ENCODE measurements at places on chromosomes 13 and 19.

- DNase-seq = no peak
Measured at GRCh38 chr13:113029061-113029445, 60.0 kb downstream of the MCF2L start.

- no peak for DNase-seq
Measured at GRCh38 chr19:1046836-1047695, 7.2 kb downstream of the ABCA7 start.

- no peak for DNase-seq
Measured at GRCh38 chr13:110015253-110015652, 228.9 kb upstream of the IRS2 start.

- no peak for DNase-seq
Measured at GRCh38 chr19:56947206-56947605, 106.7 kb upstream of the PEG3 start.

DNA sequence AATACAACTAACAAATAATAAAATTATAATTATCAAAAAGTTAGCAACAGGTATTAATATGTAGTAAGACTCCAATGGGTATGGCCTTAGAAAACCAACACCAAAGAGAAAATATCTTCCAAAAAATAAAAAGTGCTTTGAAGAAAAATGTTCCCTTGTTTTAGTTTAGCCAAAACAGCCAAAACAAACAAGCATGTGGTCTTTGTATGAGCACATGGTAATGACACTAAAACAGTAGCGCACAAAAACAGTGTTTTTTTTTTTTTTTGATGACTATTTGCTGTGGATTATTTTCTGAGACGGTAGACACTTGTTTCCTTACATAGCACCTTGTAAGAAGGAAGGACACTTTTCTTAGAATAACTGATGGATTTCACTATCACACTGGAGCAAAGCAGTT is 459.3 kb downstream of the ITGBL1 start:
- DNase-seq = no peak

DNA sequence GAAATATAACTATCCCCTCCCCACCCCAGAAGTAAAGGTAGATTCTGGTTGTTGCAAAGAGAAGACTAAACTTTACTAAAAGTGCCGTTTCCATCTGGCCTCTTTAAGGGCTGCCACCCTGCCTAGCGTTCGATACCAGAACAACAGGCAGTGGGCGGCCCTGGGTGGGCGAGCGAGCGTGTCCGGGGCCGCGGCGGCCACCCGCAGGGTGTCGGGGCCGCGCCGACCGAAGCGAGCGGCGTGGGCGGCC is 2.6 kb downstream of the FGF9 start:
- no peak for DNase-seq

- DNase-seq = no peak
Measured at GRCh38 chr13:78689011-78689410, 30.1 kb upstream of the OBI1 start.

GRCh38 chr13:76635232-76636230 is 250.7 kb downstream of the KCTD12 start:
- no peak for DNase-seq

DNA sequence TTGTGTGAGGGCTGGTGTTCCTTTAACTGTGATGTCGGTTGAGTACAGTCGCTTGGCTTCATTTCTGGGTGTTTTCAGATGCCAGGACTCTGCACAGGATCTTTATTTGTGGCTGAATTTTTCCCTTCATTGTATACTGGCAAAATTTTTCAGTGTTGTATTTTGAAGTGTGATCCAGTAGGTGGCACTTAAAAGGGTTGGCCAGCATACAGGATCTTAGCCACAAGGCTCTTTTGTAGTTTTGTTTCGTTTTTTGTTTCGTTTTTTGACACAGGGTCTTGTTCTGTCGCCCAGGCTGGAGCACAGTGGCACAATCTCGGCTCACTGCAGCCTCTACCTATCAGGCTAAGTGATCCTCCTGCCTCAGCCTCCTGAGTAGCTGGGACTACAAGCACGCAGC is 8.7 kb downstream of the FCAR start:
- no peak for DNase-seq

GRCh38 chr13:106373989-106374572 is 161.4 kb downstream of the EFNB2 start:
- DNase-seq = no peak

Measured in K562 (cell line).